ENCODE measurements at places on chromosomes 12 and 14.

- DNase-seq, result no peak
These were observed 65.1 kb upstream of the SLCO1B1 start for GRCh38 chr12:21065845-21066244.

DNA sequence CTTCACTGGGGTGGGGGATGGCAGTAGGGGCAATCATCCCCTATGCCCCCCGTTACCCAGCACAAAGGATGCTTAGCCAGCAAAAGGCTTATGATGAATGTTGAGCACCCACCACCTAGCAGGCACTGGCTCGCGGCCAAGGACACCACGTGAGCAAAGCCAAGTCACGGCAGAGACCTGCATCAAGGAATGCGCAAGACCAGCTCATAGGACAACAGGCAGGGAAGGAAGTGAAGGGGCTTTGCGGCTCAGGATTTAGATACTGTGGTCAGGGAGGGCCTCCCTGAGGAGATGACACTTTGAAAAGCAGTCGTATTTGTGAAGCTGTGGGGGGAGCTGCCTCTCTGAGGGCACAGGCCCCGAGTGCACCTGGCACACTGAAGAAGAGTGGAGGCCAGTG lies 32.8 kb downstream of the SH2B3 start:
- DNase-seq, result peak; percentile 72

GRCh38 chr14:33908540-33909223 lies 42.2 kb downstream of the EGLN3 start:
- DNase-seq, result no peak

DNA sequence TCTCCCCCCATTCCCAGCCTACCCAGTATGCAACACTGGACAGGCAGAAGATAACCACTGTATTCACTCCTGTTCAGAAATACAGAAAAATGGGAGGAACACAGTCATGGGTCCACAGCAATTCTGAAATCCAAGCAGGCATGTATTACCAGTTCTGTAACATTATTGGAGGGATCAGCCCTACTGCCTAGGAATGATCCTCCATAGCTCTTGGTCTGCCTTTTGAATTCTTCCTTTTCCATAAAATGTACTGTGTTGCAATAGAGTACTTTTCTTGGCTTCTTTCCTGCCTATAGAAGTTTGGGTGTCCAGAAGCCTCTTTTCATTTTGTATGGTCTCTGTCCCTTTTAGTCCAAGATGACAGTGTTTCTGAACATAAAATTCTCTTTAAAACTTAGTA lies 46.5 kb downstream of the SPATS2 start:
- DNase-seq, result no peak

GRCh38 chr12:88453323-88453722 lies 126.9 kb downstream of the KITLG start:
- DNase-seq, result no peak

DNA sequence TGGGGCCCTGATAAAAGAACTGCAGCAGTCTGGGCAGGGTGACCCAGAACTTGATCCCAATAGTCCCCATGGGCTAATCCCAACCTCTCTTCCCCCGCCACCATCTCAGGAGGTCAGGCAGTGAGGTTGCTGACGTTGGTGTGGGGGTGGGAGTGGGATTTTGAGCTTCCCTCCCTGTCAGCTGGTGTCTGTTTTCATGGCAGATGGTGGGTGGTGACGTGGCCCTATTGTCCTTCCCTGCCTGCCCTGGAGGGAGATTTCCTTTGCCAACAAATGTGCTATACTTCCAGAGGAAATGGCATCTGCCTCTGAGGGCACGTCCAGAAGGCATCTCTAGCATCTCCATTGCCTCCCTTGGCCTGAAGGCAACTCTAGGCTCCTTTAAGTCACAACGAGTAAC lies 37.7 kb downstream of the NEUROD4 start:
- DNase-seq, result peak; percentile 14

- peak; percentile 19 for DNase-seq
These were observed 4.8 kb downstream of the SLC38A1 start for GRCh38 chr12:46264057-46264456.

DNA sequence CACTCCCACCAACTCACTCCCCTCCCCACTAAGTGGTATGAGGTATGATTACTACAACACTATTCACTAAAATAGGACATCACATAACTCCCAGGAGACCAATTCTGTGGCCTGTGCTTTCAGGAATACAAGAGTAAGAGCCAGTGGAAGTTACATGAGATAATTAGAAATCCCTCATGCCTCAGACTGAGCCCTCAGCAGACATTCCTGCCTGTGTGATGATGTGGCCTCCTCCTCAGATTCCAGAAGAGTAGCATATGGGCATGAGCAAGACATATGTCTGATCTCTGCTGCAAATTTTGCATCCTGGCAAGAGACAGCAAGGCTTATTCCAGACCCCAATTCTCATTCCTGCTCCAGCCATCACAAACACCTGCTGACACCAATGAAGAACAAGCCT lies 46.0 kb upstream of the BMP4 start:
- DNase-seq, result peak; percentile 75

DNA sequence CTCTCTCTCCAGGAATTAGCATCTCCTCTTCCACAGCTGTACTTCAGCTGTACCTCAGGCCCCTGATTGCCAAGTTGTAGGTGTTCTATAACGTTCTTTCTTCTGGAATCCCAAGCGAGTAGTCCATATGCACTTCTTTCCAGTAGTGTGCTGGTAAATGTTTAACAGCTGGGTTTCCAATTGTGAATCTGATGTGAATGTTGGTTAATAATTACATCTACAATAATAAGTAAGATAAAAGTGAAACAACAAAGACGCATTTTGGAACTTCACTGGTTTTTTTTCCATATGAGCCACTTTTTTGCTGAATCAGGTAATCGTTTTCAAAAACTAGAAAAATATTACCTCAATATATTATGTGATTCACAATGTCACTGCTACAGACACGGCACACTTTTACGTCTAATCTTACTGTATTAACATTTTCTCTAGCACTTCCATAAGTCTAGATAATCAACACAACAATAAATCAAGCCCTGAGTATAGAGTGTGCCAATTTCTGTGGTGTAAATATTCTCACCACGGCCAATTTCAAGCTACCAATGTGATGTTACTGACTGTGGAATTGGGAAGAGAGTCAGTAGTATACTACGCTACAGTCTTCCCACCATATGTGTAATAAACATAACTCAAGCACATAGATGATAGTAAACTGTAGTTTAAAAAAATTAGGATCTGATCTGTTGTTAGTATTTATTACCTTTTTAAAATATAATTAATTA lies 113.0 kb downstream of the ZFP36L1 start:
- no peak for DNase-seq

- DNase-seq, result no peak
These were observed 203.4 kb downstream of the KIF26A start for GRCh38 chr14:104341532-104342434.

Data from myocyte (in vitro differentiated cells).